Umbilical cord (tissue), 2 donors: ENCODE measurements at places on chromosomes 1 and 21. TPM values are rescaled to one million over a fixed set of nuclear protein-coding genes. Genes with fewer than 3 reads are reported as not detected.

DNA sequence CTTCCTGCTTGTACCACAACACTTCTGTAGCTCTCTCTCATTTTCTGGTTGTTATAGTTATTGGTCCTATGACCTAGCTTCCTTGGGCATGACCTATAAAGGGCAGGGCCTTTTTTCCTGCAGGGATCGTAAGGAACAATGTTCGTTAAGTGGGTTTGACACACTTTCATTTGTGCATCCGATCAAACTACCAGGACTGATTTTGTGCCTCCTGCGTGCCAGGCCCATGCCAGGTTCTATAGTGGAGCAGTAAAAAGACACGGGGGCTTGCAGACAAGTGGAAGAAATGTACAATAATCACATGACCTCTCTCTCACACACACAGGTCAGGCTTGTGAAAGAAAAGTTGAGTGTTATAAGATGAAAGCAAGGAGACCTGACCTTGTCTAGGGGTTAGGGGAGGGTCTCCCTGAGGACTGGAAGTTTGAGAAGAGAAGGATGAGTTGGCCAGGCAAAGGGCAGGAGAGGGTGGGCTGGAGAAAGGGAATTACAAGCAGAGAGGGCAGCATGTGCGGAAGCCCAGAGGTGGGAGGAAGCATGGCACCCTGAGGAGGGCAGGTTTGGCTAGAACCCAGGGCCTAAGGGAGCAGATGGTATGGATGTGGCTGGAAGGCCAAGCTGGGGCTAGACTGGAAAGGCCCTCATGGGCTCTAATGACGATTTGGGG, 145.4 kb downstream of the GRIK3 start:
- DNase-seq = no peak

DNA sequence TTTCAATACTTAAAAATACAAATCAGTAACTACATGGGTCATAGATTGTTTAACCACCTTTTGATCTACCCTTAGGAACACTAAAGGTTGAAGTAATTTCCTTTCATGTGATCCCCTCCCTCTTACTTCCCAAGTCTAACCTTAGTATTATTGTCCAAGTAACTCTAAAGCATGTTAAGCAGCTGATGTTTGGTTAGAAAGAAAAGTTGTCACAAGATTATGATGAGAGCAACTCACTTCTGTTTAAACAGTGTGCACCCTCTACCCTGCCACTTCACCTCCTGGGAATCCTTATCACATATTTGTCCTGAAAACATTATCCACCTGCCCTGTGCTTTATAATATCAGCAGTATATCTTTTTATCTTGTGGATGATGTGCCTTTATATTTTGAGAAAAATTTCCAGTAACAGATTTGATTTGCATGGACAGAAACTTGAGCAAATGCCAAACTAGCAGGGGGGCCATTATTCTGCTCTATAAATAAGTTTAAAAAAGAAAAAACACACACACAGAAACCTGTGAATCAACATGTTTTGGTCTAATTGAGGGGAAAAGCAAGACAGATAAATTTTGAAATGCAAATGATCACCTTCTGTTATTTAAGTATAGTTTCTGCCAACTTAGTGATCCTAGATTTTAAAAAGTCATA, 194.3 kb downstream of the RPS6KC1 start:
- no peak for DNase-seq

DNA sequence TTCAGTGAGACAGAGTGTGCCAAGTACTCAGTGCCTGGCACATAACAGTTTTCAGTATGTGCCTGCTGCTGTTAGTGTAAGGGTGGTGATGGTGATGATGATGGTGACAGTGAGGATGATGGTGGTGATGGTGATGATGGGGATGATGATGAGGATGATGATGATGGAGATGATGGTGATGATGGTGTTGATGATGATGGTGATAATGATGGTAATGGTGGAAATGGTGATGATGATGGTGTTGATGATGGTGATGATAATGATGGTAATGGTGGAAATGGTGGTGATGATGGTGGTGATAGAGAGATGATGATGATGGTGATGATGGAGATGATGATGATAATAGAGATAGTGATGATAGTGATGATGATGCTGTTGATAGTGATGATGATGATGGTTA, 62.0 kb downstream of the AJAP1 start:
- no peak for DNase-seq

DNA sequence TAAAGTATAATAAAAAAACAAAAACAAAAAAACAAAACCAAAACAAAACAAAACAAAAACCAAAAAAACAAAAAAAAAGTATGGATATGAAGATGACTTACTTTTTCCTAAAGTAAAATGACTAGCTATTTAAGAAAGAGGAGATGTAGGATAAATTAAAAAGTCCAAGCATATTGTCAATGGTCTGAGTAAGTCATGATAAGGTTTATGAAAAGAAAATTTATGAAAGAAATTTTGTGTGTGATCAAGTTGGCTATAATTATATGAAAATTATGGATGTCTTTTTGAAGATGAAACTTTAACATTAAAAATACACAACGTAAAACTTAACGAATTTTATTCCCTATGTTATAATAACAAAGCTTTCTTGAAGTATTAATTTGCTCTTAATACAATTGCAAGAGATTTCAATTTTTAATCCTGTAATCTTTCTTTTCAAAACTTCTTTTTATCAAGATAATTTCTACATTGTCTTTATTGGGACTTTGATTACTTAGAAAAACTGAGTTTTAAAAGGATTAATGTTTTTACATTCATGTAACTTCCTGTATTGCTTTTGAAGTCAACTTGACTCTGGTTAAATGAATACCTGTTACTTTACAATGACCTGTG, 200.9 kb upstream of the IVNS1ABP start:
- DNase-seq = no peak

DNA sequence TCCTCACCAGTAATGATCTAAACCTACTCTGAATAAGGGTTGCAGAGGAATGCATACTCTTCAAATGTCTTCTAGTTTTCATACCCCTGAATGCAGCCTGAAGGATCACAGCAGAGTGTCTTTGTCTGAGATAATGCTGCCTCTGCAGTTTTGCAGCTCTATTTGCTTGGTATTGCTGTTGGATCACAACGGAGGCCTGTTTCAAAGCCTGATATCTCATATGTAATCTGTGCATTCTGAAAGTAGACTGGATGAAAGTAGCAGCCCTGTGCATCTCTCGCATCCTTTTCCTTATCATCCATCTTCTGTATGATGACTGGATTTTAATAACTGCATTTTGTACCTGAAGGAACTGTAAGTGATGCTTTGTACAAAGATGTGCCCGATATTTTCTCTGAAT, 34.9 kb upstream of the F13B start:
- peak; percentile 54 for DNase-seq

DNA sequence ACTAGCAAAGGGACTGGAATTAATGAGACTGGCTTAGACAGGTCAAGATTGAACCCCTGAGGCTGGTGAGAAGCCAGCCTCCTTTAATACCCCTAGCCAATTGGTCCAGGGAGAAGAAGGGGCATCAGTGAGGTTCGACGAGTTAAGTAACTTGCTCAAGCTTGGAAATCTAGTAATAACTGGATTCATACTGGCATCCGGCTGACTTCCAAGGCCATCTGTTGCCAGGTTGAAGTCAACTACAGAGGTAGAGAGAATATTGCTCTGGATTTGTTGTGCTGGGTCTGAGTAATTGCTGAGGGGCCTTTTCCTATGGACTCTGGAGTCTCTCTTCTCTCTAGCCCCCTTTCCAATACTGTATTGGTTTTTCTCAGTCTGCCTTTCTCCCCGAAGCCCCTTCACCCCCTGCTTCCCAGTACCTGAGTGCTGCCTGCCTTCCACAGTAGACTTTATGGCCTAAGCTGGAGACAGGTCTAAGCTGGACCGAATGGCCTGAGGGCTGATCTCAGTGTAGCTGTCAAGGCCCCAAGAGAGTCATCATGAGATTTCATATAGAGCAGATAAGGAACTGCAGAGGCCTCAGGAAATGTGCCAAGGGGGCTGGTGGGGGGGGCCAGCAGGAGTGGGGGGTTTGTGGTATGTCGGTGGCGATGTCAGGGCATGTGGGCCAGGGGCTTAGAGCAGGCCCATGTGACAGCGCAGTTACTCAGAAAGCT, 42.4 kb upstream of the IL19 start:
- DNase-seq = no peak

The SPOCD1 gene
- 4.1 TPM for total RNA-seq

The LENEP gene
- total RNA-seq = not detected
